ENCODE measurements at places on chromosomes 6 and 20.

GRCh38 chr20:62827311-62828038 lies 10.6 kb downstream of the COL9A3 start:
- no peak for DNase-seq

DNA sequence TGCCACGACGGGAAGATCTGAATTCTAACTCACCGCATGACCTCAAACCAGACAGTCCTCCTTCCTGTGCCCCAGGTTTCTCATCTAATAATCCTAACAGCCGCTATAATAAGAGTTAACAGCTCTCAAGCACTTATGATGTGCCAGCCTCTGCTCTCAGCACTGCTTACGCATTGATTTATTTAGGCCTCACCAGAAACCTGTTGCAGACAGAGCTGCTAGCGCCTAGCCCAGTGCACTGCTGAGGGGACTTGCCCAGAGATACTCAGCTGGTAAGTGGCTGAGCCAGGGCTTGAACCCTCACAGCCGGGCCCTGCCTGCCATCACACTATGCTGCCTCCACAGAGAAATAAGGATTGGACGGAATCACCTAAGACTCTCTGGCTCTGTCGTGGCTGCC lies 37.7 kb downstream of the GRM4 start:
- DNase-seq, result no peak

DNA sequence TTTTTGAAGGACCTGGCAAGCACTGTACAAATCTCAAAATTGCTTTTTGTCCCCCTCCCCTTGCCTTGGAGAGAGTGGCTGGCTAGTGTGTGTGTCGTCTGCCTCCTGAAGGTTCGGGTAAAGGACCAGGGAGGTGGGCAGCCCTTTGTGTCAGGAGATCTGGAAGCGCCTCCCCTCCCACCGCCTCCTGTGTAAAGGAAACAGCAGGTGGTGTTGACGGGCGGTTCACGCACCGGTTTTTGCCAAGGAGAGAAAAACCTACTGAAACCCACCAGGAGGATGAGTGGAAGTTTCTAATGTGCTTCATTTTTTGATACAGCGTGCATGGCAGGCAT lies 1.2 kb downstream of the ENTPD6 start:
- DNase-seq, result no peak

- DNase-seq, result no peak
Measured at GRCh38 chr6:3773678-3774298, 22.3 kb upstream of the PXDC1 start.

DNA sequence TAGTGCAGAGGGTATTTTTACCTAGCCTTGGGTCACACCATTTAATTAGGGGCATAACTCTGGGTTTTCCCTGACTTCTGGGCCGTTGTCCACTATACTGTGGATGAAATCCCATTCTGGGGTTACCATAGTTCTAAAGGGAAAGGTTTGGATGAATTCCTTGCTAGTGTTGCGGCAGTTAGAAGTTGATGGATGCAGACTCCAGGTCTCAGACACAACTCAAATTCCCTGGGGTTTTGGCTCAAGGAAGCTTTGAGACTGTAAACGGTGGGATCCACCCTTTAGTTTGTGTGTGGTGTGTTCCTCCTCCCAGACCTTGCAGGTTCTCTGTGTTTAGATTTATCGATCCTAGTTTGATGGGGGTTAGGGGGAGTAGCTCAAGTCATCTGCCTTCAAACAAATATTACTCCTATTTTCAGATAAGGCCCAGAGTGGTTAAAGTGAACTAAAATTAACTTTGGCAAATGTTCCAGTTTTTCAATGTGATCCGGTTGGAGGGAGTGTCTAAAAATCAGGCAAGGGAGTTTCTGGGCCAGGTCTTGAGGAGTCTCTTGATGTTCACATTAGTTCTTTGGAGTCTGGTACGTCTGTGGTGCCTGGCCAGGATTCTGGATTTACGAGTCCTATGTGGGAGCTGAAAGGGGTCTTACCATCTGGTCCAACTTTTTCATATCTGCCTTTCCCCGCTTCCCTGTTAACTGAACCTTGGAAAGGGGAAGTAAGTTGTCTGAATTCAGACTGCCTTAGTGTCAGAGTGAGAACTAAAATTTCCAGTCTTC lies 1.5 kb downstream of the RALY start:
- no peak for DNase-seq

DNA sequence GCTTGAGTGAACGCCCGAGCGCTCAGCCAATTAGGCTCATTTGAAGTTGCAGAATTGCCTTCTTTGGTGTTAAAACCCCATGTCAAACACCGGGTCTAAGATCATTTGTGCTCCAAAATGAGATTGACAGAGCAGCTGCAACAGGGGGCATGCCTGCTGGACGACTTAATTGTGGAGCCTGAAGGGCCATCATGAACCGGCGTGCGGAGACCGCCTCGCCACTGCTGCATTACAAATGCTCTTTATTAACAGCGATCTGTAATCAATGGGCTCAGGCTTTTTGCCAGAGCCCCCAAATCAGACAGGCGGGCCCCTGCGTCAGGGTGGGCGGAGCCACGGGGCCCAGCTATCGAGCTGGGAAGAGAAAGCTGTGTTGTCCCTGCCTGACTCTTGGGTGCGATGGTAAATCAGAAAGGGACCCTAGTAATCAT lies 183.2 kb downstream of the SIM1 start:
- DNase-seq, result no peak

GRCh38 chr6:34941421-34941820 lies 52.4 kb downstream of the ANKS1A start:
- DNase-seq, result no peak

DNA sequence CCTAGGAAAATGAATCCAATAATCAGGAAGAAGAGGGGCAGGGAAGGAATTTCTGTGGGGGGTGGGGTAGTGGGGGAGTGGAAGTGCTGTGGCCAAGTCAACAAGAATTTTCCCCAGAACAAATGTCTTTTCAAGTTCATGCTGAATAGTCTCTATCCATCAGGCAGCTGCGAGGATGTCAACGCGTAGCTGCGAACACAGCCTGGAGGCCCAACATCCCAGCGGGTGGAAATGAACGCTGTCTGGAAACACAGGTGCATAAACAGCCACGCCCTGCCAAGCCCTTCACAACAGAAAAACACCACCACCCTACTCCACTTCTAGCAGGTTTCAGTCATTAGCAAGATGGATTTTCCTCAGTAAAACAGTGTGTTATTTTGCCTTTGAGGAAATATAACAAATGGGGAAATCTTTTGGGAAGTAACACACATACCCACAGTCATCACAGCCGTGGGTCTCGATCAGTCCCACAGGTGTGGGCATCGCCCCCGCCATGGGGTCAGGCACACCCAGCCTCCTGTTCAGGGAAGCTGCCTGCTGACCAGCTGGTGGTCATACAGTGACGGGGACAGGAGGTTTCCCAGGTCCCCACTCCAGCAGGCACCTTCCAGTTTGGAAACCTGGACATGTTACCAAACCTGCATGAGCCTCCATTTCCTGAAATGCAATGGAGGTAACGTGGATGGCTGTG lies 112.1 kb upstream of the THBS2 start:
- DNase-seq, result no peak

GRCh38 chr6:43934183-43934802 lies 164.3 kb downstream of the VEGFA start:
- DNase-seq, result no peak

Measured in stimulated activated CD8-positive, alpha-beta memory T cell treated with anti-CD3 and anti-CD28 coated beads, Interleukin-2, amount 100 ng/mL, for 1 hour (primary cell).